ENCODE measurements at places on chromosomes 3 and 15.
A peak's percentile ranks its signal among the peaks of the same experiment; 100 is the strongest.

GRCh38 chr3:45507820-45508317 lies 86.7 kb upstream of the LIMD1 start:
- no peak for DNase-seq

DNA sequence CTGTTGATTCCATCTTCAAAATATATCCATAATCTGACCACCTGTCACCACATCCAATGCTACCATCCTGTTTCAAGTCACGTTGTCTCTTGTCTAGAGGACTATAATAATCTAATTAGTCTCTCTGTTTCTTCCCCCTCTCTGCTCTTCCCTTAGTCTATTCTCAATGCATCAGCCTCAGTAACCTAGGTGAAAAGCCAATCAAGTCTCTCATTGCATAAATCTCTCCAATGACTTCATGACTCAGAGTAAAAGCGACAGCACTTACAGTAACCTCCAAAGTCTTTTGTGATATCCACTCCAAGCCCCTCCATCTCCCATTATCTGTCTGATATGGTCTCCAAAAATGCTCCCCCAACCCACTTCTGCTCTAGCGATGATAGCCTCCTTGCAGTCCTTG lies 7.2 kb downstream of the UBA3 start:
- DNase-seq = no peak

GRCh38 chr3:52982839-52983238 lies 63.0 kb downstream of the SFMBT1 start:
- DNase-seq = no peak

- DNase-seq = no peak
Observed at GRCh38 chr15:81235276-81236123, 38.8 kb downstream of the IL16 start.

DNA sequence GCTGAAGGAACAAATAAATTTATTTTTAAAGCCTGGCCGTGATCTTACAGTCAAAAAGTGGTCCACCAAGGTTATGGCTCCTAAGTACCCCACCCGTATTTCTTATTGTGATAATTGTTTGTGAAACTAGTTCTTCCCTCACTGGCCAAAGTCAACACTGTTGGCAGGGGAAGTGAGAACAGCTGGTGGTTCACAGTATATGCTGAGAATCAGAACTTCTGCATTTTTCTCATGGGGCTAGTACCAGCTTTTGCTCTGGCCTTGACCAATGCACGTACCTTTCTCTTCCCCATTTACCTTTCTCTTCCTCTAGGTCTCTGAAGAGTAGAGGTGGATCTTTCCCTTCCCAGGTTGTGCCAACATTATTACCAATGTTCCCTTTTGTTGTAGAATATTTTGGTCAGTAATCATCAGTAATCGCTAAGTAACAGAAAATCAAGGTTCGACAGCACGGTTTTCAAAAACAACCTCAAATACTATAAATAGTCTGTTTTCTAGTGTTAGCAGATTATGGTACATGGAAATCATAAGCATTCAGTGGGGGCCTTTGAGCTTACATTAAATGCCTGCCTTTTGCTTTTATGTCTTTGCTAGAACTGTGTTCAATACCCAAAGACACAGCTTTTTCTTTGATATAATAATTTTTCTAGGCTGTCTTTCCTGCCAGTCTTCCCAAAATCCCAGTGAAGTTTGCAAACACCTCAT lies 268.0 kb downstream of the LPP start:
- DNase-seq = no peak

DNA sequence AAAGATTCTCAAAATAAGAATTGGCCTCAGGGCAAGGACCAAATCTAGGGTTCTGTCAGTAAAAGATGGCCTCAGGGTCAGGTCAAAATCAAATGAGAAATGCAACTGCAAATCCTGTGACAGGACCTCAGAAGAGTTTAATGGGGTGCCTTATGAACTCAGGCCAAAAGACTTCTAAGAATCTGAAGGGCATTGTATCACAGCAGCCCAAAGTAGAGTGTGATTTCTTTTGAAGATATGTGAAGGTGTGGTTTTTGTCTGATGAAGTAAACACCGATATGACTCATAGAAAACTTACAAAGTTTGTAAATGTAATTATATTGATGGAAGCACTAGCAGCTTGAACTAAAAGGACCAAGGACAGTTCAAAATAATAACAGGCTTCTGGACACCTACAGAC lies 966.1 kb downstream of the AGBL1 start:
- no peak for DNase-seq

DNA sequence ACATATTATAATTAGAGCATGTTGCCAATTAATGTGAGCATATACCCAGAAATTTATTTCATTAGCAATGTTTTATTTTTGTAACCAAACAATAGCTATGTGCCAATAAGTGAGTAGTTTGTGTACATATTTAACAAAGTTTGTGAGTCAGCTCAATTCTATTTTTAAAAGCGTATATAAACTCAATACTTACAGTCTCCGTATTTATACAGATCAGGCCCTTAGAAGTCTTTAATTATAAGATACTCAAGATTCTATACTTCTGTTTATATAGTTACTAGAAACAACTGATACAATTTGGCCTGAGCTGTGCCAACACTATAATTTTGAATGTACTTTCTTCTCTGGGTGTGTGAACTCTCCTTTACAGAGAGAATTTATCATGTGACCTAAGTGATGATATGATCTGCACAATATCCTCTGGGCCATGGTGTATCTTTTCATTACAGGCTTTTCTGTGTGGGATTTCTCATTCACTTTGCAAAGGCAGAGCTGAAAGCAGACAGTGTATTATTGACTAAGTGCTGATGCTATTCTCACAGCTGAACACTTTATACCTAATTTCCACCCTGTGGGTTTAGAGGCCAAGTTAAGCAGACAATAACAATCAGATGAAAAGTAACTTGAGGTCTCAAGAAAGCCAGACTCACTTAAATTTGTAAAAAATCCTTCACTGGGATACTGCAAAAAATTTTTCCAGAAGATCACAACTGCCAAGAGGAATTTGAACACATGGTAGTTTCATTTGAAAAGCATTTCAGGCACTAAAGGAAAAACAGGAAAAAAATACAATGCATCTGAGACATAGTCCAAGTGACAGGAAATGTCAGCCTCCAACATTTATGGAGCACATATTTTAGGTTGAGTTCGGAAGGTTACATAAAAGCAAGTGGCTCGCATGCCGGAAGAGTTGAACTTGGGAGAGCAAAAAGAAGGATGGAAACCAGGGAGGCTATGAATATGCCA lies 277.9 kb upstream of the SEMA6D start:
- no peak for DNase-seq

DNA sequence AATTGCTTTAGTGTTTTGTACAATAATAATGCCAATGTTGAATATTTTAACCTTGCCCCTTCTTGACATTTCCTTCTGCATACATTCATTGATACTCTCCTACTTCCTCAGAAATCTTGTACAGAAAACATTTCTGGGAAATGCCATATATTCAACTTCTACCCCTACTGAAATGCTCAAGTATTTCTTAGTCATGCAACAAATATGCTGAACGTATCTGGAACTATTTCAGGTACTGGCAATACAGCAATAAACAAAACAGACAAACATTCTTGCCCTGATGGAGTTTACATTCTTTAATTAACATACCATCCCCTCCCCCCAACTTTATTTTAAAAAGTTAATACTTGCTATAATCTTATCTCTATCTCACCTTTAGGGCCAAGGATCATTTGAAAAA lies 147.2 kb downstream of the STAG1 start:
- no peak for DNase-seq

GRCh38 chr3:172194702-172195406 lies 155.5 kb downstream of the FNDC3B start:
- DNase-seq = no peak

DNA sequence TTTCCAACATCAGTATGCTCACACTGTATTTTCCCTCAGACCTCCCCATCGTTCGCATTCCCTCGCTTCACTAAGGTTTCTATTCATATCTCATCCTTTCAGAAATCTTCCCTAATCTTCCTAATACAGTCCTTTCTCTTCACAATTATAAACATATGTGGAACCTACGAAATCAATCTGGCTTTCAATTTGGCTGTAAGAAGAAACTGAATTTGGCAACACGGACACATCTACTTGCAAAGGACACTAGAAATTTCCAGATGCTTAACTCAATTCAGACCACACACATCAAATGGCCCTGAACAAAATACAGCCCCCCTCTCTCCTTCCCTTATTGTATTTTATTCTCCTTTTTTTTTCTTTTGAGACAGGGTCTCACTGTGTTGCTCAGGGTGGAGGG lies 39.1 kb upstream of the TM4SF19 start:
- no peak for DNase-seq

DNA sequence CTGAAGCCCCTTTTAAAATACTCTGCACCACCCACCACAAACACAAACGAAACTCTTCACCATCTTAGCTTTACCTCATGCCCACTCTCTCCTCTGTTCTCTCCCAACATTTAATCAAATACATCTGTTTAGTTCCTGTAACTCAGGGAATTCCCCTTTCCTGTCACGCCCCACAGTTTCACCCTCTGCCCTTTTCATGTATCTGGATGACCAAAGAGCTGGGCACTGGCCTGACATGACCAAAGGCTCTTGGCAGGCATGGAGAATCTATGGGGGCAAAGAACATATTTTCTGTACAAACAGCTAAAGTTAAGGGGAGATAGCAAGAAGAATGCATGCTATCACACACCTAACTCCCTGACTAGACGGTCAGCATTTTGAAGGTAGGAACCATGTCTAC lies 270.0 kb downstream of the TBL1XR1 start:
- no peak for DNase-seq

GRCh38 chr3:100804631-100805030 lies 95.3 kb downstream of the TFG start:
- no peak for DNase-seq

- peak; percentile 30 for DNase-seq
Observed at GRCh38 chr3:143847787-143848631, at the start of gene SLC9A9. Gene SLC9A9 (minus strand): TSS chr3:143848468. CDS start chr3:143848322, 146 bp downstream.

- DNase-seq = no peak
Observed at GRCh38 chr3:53997476-53997875, 105.8 kb upstream of the SELENOK start.

DNA sequence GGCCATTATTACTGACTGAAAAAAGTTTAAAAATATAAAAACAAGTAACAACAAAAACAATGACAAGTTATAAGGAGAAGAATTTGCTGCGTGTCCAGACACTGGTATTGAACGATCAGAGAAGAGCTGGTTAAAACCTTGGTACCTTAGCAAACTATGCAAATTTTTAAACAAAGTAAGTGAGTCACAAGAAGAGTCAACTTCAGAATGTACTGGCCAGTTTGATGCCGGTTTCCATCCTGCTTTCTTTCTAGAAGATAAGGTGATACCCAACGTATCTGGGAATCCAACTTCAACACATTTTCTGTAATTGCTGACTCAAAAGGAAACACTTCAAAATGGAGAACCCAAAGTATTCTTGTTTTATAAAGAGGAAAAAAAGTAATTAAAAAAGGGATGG lies 49.8 kb downstream of the RUBCN start:
- no peak for DNase-seq

- DNase-seq = no peak
Observed at GRCh38 chr15:44246521-44247268, 41.8 kb upstream of the GOLM2 start.
